ENCODE measurements at places on chromosomes 11 and 22.
A peak's percentile ranks its signal among the peaks of the same experiment; 100 is the strongest.

- DNase-seq: no peak
These were observed 4.4 kb downstream of the NAGA start for GRCh38 chr22:42066126-42066761.

DNA sequence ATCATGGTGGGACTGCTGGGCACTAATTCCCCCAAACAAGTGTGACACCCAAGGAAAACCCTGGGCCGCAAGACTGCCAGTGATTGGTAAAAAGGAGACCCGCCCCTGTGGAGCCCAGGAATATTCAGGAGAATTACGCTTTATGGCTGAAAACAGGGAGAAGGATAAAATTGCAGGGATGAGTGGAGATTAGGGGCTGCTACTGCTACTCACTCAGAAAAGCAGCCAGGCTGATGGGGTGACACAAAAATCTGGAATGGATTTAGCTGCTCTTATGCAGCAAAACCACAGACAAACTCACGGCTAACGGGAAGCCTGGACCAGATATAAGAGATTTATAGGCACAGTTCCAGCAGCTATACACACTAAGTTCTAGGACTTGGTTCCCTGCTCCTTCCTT lies 4.4 kb upstream of the FBXO3 start:
- DNase-seq: no peak

DNA sequence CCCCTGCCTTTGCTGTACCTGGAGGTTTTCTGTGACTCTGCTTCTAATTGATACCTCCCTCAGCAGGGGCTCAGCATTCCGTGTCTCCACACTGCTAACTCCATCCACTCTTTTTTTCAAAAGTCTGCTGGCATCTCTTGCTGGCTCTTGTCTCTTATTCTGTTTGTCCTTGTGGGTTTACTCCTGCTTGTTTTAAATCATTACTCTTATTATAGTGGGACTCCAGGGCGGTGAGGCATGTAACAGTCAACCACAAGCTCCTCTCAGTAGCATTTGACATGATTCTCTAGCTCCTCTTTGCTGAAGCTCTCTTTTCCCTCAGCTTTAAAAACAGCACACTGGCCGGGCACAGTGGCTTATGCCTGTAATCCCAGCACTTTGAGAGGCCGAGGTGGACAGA lies 260.2 kb upstream of the NARS2 start:
- no peak for DNase-seq

DNA sequence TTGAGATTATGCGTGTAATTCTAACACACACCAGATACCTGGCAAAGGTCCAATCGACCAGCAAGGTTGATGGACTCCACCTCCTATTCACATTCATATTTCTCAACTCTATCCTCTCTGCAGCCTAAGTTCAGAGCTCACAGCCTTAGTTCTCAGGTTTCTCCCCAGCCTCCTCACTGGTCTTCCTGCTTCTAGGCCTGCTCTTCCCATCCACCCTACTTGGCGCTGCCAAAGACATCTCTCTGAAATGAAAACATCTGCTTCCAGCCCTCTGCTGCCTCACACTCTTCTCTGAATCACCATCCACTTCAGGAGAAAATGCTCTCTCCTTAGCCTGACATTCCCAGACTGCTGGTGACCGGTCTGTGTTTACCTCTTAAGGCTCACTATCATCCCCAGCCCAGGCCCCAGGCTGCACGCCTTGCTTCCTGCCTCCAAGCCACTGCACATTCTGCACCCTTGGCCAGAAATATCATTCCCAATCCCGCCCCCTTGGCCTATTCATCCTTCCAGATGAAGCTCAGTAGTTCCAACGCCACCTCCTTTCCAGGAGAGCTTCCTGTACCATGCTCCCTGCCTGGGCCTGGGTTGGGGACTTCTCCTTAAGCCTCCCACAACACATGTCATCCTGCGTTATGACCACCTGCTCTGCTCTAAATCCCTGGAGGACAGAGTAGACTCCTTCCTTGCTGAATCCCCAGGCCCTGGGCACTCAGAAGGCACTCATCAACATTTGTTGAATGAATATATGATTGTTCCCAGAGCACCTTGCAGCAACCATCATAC lies 3.5 kb downstream of the ARRB1 start:
- DNase-seq: no peak

GRCh38 chr11:64035081-64035524 lies 628 bp upstream of the FLRT1 start:
- no peak for DNase-seq

DNA sequence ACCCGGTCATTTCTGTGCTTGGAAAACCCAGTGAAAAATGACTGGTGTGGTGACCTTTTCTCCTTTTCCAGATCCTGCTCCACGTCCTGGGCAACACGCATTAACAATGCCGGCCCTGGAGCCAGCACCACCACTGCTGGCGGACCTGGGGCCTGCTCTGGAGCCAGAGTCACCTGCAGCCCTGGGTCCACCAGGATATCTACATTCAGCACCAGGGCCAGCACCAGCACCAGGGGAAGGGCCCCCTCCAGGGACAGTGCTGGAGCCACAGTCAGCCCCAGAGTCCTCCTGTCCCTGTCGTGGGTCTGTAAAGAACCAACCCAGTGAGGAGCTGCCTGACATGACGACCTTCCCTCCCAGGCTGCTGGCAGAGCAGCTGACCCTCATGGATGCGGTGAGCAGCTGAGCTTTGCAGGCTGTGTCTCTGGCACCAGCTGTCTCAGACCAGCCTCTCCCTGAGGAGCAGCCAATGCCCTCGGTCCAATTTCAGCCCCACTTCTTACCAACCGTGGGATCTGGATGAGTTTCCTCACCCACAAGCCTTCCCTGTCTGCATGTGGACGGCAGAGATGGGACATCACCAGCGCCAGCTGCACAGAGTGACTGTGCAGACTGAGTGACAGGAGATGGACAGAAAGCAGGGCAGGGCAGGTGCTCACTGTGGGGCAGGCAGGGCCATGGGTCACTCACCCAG lies 1.9 kb downstream of the RGL4 start:
- DNase-seq: no peak

- no peak for DNase-seq
These were observed 59.2 kb upstream of the CLPB start for GRCh38 chr11:72493426-72494108.

GRCh38 chr11:46856605-46857343 lies 10.7 kb upstream of the CKAP5 start:
- DNase-seq: no peak

- DNase-seq: no peak
These were observed 24.0 kb upstream of the MALAT1 start for GRCh38 chr11:65474864-65475263.

GRCh38 chr11:70580036-70580805 lies 181.9 kb downstream of the CTTN start:
- no peak for DNase-seq

DNA sequence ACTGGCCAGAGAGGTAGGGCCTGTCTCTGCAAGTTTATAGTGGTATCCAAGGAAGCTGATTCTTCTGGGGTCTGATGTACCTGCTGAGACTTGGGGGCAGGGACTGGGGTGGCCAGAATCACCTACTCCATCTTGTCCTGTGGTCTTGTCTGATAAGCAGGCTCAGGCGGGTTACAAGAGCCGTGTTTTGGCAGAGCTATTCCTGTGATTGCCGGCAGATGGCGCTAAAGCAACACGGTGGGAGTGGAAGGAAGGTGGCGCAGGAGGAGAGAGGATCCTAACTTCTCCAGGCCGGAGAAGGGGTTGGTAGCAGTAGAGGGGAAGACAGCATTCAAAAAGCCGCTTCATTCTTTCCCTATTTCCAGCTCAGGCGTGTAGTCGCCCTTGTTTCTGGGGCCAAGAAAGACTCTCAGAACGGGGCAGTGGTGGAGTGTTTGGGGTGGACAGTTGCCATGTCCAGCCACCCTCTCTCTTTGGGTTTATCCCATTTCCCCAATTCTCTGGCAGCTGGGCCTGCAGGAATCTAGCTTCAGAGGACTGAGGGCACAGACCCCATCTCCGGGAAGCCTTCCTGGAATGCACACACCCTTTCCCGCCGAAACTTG lies 15.1 kb downstream of the CHRM1 start:
- peak; percentile 63 for DNase-seq

- no peak for DNase-seq
These were observed 2.3 kb downstream of the ANO9 start for GRCh38 chr11:439315-440064.

- DNase-seq: no peak
These were observed 44.9 kb downstream of the GNB1L start for GRCh38 chr22:19809741-19810140.

DNA sequence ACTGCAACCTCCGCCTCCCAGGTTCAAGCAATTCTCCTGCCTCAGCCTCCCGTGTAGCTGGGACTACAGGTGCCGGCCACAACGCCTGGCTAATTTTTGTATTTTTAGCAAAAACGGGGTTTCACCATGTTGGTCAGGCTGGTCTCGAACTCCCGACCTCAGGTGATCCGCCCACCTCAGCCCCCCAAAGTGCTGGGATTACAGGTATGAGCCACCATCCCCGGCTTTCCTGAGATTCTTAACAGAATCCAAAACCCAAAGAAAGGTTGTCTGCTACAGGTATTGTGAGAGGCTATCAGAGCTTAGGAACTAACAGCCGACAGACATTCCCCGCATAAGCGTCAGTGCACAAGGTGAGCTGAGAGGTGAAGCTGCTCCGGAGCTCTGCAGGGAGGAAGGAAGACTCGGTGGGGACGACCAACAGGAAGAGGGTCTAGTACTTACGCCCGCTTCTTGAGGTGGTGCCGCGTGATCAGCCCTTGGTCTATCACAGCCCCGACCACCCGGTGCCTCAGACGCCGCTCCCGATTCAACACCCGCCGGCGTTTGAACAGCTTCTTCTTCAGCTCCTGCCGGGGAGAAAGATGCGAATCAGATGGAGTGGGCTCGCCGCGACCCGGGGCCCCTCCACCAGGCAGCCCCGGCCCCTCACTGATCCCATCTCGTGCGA lies 470 bp downstream of the C11orf98 start:
- DNase-seq: no peak

DNA sequence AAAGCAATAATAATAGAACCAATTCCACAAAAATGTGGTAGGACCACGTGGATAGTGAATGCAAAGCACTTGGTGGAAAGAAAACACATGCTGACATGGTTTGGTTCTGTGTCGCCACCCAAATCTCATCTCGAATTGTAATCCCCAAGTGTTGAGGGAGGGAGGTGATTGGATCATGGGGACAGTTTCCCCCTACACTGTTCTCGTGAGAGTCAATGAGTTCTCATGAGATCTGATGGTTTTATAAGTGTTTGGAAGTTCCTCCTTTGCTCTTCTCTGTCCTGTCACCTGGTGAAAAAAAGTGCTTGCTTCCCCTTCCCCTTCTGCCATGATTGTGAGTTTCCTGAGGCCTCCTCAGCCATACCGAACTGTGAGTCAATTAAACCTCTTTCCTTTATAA lies 421.9 kb upstream of the CADM1 start:
- no peak for DNase-seq

- no peak for DNase-seq
These were observed 29.5 kb upstream of the MYEOV start for GRCh38 chr11:69264486-69264885.

DNA sequence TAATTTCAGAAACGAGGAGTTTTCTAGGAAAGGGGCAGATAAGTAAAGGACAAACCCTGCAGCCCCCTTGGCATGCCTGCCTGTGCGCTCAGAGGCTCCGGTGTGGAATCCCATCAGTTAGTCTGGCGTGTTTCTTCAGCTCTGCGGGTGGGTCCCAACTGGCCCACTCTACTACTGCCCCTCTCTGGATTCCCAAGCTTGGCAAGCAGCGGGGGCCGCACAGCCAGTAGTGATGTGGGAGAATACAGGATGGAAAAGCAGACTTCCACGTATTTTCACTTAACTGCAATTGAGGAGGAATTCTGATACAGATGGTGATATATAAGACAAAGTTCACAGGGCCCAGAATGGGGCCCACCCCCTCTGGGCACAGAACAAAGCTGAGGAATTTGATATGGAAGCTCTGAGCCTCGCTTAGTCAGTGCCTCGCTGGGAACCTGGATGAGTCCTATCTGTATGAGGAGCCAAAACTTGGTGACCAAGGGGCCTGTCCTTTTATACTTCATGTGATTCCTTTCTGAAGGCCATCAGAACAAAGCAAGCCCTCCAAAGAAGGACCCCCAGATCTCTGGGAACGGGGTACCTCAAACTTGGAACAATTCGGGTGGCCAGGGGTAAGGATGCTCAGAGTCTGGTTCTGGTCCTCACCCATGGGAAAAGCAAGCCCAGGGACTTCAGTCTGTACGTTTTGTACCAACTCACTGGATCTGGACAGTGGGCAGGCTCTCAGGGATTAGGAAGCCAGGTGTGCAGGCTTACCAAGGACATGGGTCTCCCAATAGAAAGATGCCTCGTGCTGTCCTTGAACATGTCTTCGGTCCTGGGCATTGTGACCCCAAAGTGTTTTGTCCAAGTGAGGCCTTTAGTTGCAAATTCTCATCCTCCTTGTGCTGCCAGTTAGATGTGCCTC lies 26.0 kb downstream of the RELT start:
- DNase-seq: no peak

DNA sequence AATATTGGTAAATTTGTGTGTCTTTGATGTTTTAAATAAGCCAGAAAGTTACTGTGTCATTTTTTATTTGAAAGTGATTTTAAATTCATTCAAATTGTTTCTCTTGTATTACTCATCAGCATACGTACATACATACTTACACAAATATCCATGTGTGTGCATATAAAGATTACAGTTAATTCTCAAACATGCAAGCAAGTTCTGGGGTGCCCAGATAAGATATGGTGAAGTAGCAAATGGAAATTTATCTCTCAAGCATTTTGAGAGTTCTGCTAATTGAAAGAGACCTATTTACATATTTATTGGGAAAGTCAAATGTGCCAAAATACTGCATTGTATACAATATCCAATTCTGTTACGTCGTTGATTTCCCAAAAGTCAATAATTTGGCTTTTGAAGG lies 1024.0 kb upstream of the CNTN5 start:
- no peak for DNase-seq

DNA sequence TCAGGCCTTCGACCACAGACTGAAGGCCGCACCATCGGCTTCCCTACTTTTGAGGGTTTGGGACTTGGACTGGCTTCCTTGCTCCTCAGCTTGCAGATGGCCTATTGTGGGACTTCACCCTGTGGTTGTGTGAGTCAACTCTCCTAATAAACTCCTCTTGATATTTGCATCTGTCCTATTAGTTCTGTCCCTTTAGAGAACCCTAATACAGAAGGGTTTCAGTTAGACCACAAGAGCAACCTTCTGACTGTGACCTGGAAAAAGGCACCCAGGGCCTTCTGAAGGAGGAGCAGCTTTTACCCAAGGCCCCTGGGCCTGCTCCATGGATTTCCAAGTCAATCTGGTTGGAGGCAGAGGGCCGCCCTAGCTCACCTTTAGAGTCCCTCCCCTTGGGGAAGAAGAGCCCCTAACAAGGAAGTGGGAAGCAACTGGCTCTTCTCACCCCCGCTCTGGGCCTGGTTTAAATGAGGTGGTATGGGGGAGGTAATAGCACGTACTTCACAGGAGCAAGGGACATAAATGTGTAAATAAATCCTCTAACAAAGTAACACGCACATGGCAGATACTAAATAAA lies 11.2 kb upstream of the CHST1 start:
- DNase-seq: no peak

Data from activated T-cell treated with anti-CD3 and anti-CD28 coated beads for 48 hours (primary cell).